Colonic mucosa (tissue), 4 donors: ENCODE measurements at places on chromosomes 13 and 19. TPM values are rescaled to one million over a fixed set of nuclear protein-coding genes. Genes with fewer than 3 reads are reported as not detected.

DNA sequence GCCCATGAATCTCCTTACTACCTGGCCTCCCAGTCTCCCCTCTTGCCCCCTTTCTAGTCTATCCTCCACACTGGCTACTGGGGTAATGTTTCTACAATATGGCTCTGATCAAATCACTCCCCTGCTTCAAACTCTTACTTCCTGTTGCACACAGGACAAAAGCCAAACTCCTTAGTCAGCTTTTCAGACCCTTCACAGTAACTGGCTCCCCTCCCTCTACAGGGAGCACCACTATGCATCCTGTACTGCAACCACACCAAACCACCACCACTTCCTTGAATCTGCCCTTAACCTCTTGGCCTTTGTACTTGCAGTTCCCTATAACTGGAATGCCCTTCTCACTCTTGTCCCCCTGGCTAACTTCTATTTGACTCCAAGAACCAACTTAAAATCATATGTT is 32.2 kb downstream of the DEDD2 start:
- no peak for DNase-seq
- H3K4me3 ChIP-seq: no peak overlapping the region
- no peak overlapping the region for H3K27ac ChIP-seq
- H3K27me3 ChIP-seq: no peaks in the 10 kb centered on the region
- H3K4me1 ChIP-seq: peaks cover 4% of the 10 kb centered on the region
- H3K36me3 ChIP-seq: no peaks in the 10 kb centered on the region

DNA sequence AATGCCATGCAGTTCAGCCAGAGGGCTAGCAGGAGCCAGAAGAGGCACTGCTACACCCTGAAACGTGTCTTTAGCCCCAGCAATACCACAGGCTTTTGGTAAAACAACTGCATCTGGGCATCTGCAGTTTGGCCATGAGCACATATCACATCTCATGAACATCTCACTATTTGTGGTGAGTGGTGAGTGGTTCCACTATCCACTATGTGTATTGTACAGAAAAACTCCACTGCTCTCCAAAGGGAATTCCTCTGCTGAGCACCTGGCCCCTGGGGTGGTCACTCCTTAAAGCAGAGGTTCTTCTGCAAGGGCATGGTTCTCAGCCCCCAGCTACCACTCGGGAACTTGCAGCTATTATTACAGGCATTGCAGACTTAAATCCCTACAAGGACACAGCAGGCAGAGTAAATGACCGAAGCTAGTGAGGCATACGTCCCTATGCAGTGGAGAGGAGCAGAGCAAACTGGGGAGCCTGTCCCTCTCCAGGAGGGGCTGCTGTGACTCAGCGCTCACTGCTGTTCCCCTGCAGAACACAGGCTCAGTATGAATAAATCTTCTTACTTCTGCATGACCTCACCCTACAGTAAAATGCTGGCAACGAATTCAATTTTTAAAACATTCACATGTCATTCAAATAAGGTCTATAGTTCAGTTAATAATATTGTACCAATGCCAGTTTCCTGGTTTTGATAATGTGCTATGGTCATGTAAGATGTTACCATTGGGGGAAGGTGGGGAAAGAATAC is 332.4 kb upstream of the ZNF507 start:
- no peak overlapping the region for H3K27ac ChIP-seq
- H3K4me3 ChIP-seq: no peak overlapping the region
- no peak for DNase-seq
- no peaks in the 10 kb centered on the region for H3K27me3 ChIP-seq
- no peaks in the 10 kb centered on the region for H3K36me3 ChIP-seq

GRCh38 chr13:51659276-51660127 is 75.2 kb downstream of the WDFY2 start:
- no peak for DNase-seq
- no peak overlapping the region for H3K4me3 ChIP-seq
- H3K4me1 ChIP-seq: no peaks in the 10 kb centered on the region
- no peaks in the 10 kb centered on the region for H3K36me3 ChIP-seq
- no peak overlapping the region for H3K27ac ChIP-seq

GRCh38 chr13:39269411-39269810 is 231.2 kb downstream of the NHLRC3 start:
- DNase-seq: no peak
- no peak overlapping the region for H3K4me3 ChIP-seq
- no peaks in the 10 kb centered on the region for H3K4me1 ChIP-seq
- no peaks in the 10 kb centered on the region for H3K36me3 ChIP-seq
- no peak overlapping the region for H3K27ac ChIP-seq

- peaks cover 28% of the 10 kb centered on the region for H3K27me3 ChIP-seq
- H3K4me1 ChIP-seq: no peaks in the 10 kb centered on the region
- DNase-seq: no peak
- H3K27ac ChIP-seq: no peak overlapping the region
- no peaks in the 10 kb centered on the region for H3K36me3 ChIP-seq
- peak overlapping the region; percentile 20 for H3K4me3 ChIP-seq
These were observed 1.2 kb downstream of the MADCAM1 start for GRCh38 chr19:497491-497868.

DNA sequence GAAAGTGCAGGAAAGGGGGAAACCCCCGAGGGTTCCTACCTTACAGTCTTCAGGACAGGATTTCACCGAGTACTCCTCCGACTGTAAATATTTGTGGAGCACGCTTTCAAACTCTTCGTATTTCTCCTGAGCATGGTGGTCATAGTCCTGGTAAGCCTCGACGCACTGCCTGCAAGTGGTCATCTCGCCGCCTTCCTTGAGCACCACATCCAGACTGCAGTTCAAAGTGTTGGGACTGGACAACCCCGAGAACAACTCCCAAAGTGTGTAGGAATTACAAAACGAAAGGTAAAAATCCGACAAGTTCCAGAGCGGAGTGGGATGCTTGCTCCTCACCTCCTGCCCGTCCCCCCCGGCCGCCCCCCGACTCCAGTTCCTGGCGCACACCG is 349.7 kb downstream of the LIG4 start:
- no peaks in the 10 kb centered on the region for H3K4me1 ChIP-seq
- H3K4me3 ChIP-seq: no peak overlapping the region
- no peaks in the 10 kb centered on the region for H3K36me3 ChIP-seq
- DNase-seq: no peak

DNA sequence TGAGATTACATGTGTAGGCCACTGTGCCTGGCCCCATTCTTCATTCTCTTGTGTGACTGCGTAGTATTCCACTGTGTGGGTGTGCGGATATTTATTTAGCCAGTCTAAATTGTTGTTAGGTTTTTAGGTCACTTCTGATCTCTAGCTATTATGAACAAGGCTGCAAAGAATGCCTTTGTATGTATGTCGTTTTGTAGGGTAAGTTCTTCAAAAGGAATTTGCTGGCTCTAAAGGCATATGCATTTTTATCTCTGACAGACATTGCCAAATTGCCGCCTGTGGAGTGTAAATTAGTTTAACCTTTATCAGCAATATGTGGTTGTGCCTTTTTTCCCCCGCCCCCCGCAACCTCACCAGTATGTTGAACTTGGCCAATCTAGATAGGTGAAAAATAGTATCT is 30.3 kb upstream of the EHD2 start:
- no peaks in the 10 kb centered on the region for H3K27me3 ChIP-seq
- DNase-seq: no peak
- H3K4me3 ChIP-seq: no peak overlapping the region
- peaks cover 8% of the 10 kb centered on the region for H3K36me3 ChIP-seq
- no peaks in the 10 kb centered on the region for H3K4me1 ChIP-seq

- no peaks in the 10 kb centered on the region for H3K4me1 ChIP-seq
- DNase-seq: no peak
- H3K27ac ChIP-seq: no peak overlapping the region
These were observed 99.3 kb downstream of the ZNF536 start for GRCh38 chr19:30471441-30471840.

DNA sequence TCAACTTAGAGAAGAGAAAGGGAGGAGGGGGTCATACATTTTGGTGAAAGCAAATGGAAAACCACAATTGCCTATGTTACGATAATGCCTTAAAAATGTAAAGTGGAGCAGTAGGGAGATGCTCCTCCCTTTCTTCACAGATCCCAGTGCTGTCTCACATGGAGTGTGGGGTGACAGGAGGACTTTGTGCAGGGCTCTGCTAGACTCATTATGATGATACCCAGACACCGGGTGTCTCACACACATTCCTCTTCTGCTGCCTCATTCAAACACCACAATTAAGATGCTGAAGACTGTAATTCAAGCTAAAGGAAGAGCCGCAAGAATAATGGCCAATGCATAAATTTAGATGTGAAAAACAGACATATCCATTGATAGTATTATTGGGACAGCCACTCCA is 150.6 kb downstream of the LHFPL6 start:
- no peak overlapping the region for H3K4me3 ChIP-seq
- H3K4me1 ChIP-seq: no peaks in the 10 kb centered on the region
- no peaks in the 10 kb centered on the region for H3K36me3 ChIP-seq
- H3K27me3 ChIP-seq: no peaks in the 10 kb centered on the region

- H3K4me3 ChIP-seq: no peak overlapping the region
- H3K27ac ChIP-seq: no peak overlapping the region
- no peak for DNase-seq
- H3K4me1 ChIP-seq: no peaks in the 10 kb centered on the region
These were observed 10.0 kb downstream of the SLC7A9 start for GRCh38 chr19:32859591-32859990.

DNA sequence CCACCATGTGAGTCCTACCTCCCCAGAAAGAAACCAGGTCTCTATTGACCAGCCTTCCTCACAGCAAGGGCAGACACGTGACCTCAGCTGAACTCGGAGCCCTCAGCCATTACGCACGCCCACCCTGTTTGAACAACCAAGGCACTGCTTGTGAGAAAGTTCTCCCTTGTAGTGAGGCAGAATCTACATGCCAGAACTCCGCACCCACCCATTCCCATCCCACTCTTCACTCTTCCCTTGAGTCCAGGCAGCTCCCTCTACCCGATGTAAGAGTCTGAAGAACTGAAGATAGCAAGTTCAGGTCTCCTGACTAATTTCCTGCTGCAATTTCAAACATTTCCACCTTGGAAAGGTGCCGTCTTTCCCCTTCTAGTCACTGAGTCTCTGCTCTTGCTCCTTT is 6.4 kb downstream of the NOVA2 start:
- no peak for DNase-seq
- H3K27me3 ChIP-seq: peaks cover 20% of the 10 kb centered on the region
- no peaks in the 10 kb centered on the region for H3K4me1 ChIP-seq
- no peak overlapping the region for H3K4me3 ChIP-seq
- H3K27ac ChIP-seq: no peak overlapping the region

DNA sequence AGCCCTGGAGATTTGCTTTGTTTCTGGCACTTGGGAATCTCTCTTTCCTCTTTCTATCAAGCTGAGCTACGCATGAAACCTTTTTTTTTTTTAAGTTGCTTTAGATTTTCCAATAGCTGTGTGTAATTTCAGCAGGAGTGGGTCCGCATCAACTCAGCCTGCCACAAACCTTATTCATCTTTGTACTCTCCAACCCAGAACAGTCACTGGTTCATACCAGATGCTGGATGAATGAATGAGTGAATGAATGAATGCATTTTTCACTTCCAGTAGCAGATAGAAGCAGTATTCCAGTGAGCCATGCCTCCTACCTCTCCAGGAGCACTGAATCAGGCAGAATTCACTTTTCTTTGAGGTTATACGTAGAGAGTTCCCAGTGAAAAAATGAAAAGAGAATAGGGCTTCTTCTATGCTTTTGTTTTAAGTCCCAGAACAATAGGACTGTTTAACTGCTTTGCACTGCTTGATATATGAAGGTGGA is 221.1 kb downstream of the TM9SF2 start:
- H3K27me3 ChIP-seq: no peaks in the 10 kb centered on the region
- H3K4me1 ChIP-seq: no peaks in the 10 kb centered on the region
- H3K36me3 ChIP-seq: no peaks in the 10 kb centered on the region
- no peak overlapping the region for H3K4me3 ChIP-seq

DNA sequence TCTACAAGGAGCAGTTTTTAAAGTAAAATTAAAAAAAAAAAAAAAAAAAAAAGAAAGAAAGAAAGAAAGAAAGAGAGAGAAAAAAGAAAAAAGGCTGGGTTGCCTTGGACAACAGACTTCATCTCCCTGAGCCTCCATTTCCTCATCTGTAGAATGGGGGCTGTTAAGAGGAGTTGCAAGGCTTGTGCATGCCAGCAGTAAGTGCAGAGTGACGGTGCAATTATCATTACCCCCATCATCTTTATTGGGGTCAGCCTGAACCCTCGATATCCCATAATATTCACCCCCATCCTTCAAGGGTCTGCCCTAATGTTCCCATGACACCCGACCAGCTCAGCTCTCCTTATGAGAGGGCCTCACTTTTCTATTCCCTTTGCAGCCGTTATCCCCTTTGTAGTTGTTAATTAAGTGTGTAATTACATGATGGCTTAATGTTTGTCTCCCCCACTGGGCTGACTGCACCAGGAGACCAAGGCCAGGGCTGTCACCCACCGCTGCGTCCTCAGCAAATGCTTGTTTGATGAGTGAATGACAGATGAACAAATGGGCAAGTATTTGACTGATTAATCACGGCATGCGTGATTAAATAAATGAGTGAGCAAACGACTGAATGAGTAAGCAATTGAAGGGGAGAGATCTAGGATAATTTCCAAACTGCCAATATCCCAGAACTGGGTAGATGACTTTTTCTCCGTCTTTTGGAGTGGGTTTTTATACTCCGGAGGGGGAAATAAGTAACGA is 10.1 kb downstream of the FOSB start:
- DNase-seq: no peak
- no peaks in the 10 kb centered on the region for H3K27me3 ChIP-seq
- H3K27ac ChIP-seq: peak overlapping the region; percentile 84
- H3K4me3 ChIP-seq: peak overlapping the region; percentile 36

DNA sequence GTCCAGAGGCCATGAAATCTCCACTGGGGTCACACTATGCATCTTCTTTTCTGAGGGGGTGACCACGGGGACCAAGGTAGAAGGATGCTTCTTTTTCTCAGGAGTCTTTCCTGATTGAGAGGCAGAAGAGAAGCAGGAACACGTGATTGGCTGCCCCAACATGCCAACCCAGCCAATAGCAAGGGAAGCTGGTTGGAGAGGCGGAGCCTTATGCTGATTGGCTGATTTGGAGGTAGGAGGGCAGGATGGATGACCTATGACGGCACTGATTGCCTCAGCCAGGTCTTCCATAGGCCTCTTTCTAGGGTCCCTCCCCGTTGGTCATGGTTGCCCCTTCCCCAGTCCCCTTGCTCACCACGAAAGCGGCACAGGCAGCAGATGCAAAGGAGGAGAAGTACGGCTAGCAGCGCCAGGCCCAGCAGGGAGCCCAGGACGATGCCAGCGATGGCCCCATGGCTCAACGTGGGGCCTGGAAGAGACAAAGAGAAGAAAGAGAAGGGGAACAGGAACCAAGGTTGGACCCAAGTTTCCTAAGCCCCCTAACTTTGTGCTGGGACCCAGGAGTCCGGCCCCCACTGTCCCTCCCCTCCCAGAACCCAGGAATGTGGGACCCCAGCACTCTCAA is 8.0 kb downstream of the VSIG10L start:
- no peak for DNase-seq
- no peaks in the 10 kb centered on the region for H3K27me3 ChIP-seq
- no peaks in the 10 kb centered on the region for H3K36me3 ChIP-seq
- H3K27ac ChIP-seq: no peak overlapping the region
- H3K4me3 ChIP-seq: no peak overlapping the region

Gene REEP6
- total RNA-seq: 5.0 TPM

Gene PIAS4
- 31.5 TPM for total RNA-seq

Gene CEACAM3
- total RNA-seq: 2.8 TPM

Gene RXFP2
- total RNA-seq: not detected
